Lung microvascular endothelial cell (primary cell): ENCODE measurements at places on chromosomes 13 and 19.

- peak; percentile 13 for DNase-seq
Measured at GRCh38 chr13:31722673-31723072, 16.7 kb upstream of the RXFP2 start.

GRCh38 chr13:44230736-44231135 lies 142.9 kb upstream of the SERP2 start:
- DNase-seq: peak; percentile 58

DNA sequence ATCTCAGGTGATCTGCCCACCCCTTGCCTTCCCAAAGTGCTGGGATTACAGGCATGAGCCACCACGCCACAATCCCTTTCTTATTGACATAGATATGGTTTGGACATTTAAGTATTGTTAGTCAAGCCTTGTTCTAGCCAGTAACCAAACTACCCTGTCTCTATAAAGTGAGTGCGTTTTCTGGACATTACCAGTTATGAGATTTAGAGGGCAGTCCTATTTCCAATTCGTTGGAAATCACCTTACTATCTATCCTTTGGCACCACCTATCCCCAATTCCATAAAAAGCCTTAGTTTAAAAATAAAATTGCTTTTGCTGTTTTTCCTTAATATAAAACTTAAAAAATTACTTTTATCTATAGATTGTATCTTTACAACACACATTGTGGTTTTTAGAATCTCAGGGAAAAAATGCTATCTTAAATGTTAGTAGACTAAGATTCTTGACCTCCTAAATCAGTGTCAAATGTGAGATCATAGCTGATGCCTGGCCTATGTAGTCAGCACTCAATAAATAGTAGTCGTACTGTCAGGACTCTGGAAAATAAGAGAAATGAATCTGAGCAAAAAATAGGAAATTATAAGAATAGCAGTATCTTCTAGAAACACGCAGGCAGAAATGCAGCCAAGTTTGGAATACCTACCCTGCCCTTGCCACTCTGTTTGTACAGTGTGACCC lies 57.0 kb downstream of the NUFIP1 start:
- no peak for DNase-seq

- DNase-seq: peak; percentile 53
Measured at GRCh38 chr19:6233056-6233826, 46.5 kb downstream of the MLLT1 start.

GRCh38 chr13:49494645-49495044 lies 1.1 kb upstream of the PHF11 start:
- DNase-seq: no peak

DNA sequence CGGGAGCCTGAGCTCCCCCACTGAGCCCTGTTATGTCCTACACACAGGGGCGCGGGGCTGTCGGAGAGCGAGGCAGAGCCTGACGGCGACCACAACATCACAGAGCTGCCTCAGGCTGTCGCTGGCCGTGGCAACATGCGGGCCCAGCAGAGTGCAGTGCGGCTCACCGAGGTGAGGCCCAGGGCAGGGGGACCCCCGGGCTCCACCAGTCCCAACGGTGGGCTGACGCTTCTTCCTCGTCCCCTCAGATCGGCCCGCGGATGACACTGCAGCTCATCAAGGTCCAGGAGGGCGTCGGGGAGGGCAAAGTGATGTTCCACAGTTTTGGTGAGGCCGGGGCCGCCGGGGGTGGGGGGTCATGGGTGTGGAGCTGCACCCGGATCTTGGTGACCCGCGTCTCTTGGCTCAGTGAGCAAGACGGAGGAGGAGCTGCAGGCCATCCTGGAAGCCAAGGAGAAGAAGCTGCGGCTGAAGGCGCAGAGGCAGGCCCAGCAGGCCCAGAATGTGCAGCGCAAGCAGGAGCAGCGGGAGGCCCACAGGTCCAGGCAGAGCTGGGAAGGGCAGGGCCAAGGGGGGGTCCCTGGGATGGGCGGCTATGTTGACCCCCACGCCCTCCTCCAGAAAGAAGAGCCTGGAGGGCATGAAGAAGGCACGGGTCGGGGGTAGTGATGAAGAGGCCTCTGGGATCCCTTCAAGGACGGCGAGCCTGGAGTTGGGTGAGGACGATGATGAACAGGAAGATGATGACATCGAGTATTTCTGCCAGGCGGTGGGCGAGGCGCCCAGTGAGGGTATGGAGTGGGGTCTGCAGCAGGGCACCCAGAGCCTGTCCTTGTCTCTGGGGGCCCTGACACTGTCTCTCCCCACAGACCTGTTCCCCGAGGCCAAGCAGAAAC lies 1.2 kb upstream of the P2RY11 start:
- no peak for DNase-seq

GRCh38 chr13:53141336-53141735 lies 112.7 kb downstream of the OLFM4 start:
- no peak for DNase-seq

DNA sequence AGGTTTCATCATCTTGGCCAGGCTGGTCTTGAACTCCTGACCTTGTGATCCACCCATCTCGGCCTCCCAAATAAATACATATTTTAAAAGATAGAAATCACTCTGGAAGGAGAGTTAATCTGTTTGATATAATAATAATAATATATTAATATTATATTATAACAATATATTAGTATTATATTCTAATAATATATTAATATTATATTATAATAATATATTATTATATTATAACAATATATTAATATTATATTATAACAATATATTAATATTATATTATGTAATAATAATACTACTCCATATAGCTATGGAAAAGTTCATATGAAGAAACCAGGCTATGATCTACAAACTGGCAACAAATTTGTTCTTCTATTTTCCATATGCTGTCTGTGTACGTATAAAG lies 16.8 kb downstream of the HPN start:
- DNase-seq: no peak

- DNase-seq: peak; percentile 61
Measured at GRCh38 chr19:2491130-2491801, 15.3 kb downstream of the GADD45B start.

GRCh38 chr13:57704031-57704430 lies 72.5 kb downstream of the PCDH17 start:
- DNase-seq: no peak

DNA sequence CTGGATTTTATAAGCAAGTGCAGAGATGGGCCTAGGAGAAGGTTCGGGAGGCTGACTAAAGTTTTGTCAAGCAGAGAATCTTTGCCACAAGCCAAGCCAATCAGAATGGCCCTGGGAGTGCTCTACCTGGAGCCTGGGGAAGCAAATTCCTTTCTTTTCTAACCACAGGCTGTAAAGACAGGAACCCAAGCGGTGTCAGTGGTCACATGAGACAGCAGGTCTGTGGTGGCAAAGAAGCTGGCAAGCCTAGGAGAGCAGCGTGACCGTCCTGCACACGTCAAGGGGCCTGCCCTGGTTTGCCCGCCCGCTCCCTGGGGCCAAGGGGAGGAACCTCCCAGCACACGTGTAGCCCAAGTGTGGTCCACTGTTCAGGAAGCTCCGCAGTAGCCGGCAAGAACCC lies 90.8 kb downstream of the IPO5 start:
- DNase-seq: no peak

DNA sequence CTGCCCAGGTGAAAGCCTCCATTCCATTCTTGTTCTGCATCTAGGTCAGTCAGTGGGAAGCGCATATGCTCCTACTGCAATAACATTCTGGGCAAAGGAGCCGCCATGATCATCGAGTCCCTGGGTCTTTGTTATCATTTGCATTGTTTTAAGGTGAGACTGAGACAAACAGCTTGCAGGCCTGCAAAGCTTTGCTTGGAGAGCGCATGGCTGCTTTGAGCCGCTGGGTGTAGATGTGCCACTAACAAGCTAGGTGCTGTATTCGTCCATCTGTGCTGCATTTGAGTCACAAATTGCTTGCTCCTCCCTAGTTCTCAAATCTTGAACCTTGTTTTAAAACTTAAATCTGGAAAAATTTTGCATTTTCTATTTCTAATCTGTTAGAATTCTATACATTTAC lies 219.1 kb downstream of the LMO7 start:
- no peak for DNase-seq

GRCh38 chr19:58544591-58545285 lies 874 bp downstream of the TRIM28 start:
- peak; percentile 81 for DNase-seq

DNA sequence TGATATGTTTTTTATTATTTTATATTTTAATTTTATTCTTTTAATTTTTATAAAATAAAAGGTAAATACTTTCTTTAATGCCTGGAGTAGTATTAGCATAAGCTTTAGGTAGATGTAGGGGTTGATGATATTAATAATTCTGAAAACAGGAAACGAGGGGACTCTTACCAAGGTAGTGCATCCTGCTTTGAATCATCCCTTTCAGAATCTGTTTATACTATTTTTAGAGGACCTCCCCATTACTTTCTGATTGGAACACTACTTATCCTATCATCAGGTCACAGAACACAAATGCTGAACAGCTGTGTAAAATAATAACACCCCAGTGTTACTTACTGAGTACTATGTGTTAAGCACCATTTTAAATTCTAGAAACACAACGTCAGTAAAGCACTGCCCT lies 27.3 kb downstream of the COG6 start:
- DNase-seq: peak; percentile 0

DNA sequence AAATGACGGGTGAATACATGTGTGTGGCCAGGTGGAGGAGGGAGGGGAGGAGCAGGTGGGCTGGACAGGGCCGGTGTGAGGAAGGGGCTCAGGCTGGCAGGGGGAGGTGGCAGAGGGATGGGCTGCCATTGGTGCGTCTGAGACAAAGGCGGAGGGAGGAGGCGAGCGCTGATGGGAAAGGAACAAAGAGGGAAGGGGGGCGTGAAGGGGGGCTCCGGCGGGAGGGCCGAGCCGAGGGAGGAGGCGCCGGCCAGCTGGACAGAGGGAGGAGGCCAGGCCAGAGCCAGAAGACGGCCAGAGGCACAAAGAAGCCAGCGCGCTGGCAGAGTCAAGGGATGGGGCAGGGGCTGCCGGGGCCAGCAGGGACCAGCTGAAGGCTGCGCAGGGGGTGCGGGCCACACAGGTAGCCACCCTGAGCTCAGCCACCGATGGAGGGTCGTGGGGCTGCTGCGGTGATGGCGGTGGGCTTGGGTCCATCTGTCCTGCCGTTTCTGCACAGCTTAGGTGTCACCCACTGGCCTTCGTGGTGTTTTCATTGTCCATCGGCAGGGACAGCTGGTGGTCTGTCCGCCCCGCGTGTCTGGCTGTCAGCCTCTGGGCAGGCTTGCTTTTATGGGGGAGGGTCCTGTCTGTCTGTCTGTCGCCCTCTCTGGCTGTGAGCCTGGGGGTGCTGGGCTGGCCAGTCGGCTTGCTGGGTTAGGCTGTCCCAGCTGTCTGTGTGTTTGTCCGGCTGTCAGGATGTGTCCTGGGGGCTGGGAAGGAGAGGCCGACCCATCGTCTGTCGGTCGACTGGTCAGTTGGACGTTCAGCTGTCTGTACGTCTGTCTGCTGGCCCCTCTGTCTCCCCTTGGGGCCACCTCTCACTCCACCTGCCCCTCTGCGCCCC lies 2.2 kb downstream of the APC2 start:
- DNase-seq: no peak

- no peak for DNase-seq
Measured at GRCh38 chr13:46926916-46927590, 30.2 kb upstream of the HTR2A start.

DNA sequence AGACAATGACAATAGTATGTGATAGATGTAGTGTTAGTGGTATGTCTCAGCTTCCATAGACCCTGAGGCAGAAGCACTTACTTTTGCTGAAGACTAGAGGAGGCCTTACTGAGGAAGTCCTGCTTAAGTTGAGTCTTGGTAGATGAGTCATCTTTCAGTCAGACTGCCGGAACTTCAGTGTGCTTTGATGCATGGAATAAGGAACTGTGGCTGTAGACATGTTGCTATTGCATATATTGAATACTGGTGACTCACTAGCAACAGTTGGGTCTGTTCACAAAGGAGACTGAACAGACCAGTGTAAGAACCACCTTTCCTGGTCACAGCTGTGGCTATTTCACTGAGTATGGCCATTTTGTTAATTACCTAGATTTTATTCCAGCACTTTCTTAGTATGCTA lies 1000.6 kb downstream of the OLFM4 start:
- DNase-seq: peak; percentile 1

DNA sequence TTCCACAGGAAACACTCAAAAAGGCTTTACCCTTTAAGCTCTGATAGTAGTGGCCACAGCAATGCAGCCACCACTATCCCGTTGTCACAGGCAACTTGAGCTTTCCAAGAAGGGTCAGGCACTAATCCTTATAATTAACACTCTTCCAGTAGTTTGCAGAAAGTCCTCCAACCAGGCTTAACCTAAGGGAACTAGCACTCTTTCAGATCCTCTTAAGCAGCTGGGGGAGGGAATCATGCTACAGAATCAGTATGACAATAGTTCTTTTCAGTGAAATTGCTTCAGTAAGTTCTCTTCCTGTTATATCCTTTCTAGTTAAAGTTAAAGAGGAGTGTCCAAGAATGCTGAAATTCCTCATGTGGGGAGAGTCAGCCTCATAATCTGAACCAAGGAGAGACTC lies 82.2 kb downstream of the TNFSF11 start:
- no peak for DNase-seq

DNA sequence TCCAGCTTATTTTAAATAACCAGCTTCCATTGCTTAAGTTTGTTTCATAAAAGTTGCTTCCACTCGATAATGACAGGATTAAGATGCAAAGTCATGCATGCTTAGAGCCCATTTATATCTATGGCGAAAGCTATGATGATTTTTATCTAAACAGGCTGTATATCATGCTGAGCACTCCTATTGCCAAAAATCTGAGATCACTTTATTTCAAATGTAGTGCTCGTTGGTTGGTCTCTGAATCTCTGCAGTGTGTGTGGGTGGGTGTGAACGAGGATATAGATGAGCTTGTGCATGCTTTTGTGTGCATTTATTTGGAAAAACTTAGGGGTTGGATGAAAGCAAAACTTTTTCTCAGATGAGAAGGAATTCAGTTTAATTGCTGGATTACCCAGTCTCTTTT lies 27.0 kb upstream of the ARGLU1 start:
- DNase-seq: no peak

DNA sequence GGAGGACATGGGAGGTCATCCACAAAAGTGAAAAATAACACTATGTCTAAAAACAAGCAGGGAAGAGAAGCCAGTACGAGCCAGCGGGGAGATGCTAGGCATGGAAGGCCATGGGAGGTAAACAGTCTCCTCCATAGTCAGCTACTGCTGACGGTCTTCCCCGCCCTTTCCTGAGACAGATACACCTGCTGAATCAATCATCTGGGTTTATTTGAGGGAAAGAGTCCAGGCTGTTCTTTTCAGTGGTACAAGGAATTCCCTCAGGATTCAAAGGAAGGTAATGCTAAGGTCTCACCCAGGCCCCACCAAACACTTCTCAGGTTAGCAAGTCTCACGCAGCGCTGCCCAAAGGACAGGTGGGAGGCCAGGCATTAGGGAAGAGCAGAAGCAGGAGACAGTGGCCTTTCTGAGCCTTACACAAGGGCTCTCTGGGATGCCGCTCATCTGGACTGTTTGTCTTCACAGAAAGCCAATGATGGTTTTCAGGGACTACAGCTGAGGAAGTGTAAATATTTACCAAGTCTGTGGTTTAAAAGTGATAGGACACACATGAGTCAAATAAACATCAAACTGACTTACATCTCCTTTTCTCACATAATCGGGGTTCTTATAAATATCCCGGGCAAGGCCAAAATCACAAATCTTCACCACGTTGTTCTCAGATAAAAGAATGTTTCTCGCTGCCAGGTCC lies 173.9 kb downstream of the FLT1 start:
- no peak for DNase-seq
